ENCODE measurements at places on chromosomes 11 and 22.

- no peak for DNase-seq
Measured at GRCh38 chr22:43467216-43467940, 55.6 kb downstream of the MPPED1 start.

DNA sequence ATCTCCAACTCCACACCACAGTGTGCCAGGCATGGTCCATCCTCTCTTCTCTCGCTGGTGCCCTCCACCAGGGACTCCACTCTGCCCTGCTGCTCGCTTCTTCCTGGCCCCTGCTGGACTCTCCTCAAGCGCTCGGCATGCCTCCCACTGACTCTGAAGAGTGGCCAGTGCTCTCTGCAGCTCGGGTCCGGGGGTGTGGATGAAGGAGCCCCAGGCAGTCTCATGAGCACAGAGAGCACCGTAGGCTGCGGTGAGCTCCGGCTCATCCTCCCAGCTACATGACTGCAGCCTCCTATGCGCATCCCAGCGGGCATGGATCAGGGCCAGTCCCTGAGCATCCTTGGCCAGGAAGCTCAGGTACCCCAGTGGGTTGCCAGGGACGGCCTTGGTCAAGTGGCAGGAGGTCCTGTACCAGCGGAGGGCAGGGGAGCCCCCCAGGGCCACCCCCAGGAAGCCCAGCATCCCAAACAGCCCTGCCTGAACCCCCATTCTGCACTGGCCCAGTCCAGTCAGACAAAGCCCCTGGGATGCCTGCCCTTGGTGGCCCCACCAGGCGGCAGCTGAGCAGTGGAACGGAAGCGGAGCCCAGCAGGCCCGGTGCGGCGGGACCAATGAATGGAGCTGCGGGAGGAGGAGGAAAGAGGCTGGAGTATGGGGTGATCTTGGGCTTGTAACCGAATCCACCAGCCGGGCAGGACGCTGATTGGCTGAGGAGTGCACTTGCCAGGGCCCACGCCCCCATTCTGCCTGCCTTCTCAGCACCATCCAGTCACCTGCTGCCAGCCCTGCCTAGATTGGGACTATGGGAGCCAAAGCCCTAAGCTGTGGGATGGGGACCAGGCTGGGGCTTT lies at the start of gene PLA2G3:
PLA2G3 (minus strand) TSS at position 643 of the 851 bp plus-strand sequence; CDS start at position 489, 154 bp downstream.
- no peak for DNase-seq

GRCh38 chr22:49756201-49756600 lies 71.5 kb downstream of the BRD1 start:
- DNase-seq, result no peak

- DNase-seq, result no peak
Measured at GRCh38 chr11:134341805-134342571, 10.2 kb downstream of the GLB1L2 start.

DNA sequence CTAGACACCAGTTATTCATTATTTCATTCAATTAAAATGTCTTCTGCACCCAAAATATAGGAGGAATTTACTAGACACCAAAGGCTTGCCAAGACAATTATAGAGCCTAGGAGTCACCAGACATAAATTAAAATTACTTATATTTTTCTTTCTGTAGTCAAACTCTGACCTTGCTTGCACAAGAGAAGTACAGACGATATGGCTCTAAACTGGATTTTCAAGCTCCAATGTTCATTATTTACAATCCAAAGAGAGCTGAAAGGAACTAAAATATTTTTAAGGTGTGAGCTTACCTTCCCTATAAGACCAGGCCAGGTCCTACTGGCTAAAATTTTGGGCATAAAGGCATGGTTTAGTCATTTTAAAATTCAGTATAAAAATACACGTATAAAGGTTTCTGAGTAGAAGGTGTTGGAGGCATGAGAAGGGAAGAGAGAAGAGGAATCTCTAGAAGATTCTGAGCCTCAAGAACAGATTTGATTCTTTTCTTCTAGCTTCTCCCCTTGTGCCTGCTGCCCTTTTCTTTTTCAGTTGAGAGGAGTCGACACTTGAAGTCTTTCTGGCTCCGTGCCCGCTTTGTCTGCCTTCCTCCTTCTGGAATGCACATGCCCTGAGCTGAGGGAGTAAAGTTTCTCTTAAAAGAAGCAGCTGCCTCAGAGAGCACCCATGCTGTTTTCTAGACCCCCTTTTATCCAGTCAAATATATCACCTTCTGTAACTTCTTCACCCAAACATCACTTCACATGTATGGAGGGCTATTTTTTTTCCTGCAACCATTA lies 13.5 kb downstream of the C11orf97 start:
- no peak for DNase-seq

- no peak for DNase-seq
Measured at GRCh38 chr22:37187891-37188761, at the start of gene C1QTNF6. Gene C1QTNF6 (minus strand): TSS chr22:37188247. CDS start chr22:37188213, 34 bp downstream.

DNA sequence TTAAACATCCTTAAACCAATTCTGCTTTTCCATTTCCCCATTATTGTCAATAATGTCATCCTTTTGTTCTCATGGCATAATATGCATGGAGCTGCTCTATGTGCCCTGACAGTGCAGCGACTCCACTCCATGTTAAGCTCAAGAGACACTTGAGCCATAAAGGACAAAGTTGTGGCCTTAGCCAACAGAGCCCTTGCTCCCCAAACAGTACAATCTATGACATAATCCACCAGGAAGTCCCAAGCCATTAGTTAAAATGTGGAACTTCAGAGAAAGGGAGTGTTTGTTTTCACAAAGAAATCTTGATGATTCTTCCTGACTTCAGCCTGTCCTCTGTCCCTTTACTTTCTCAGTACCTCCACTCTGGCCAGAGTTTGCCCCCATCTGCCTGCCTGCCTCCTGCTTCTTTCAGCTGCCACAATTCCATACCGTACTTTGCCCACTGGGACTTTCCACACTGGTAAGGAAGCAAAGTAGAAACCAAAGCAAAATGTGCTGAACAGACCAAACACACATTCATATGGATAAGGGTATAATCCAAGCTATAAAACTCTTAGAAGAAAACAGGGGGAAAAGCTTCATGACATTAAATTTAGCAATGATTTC lies 46.3 kb upstream of the ZC3H12C start:
- DNase-seq, result no peak

- DNase-seq, result no peak
Measured at GRCh38 chr11:73152861-73153483, 10.9 kb upstream of the FCHSD2 start.

- DNase-seq, result no peak
Measured at GRCh38 chr22:23054531-23055257, 15.6 kb upstream of the GNAZ start.

- no peak for DNase-seq
Measured at GRCh38 chr22:17483688-17484372, 79.5 kb upstream of the SLC25A18 start.

DNA sequence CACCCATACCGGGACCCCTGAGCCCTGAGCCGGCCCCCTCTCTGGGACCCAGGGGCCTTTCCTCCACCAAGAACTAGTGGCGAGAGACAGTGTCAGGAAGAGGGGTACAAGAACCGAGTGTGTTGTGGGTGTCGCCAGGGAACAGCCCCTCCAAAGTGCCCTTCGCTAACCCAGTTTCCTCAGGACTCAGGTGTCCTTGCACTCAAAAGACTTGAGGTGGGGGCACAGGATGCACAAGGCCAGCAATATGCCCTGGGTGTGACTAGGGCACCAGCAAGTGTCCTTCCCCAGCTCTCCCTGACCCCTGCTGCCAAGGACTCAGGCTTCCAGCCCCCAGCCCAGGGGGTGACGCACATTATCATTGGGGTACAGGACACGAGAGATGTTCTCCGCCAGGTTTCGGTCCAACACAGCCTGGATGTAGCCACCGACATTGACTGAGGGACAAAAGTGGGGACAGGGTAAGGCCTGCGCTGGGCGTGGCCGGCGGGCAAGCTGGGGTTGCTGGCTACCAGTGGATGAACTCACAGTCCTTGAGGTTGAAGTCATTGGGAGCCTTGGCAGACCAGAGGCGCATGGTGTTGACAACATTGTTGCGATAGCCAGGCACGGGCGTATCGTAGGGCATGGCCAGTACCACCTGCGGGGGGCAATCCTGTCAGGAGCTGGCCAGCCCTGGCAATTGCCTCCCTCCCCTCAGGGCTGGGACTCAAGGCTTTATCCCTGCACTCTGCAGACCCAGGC lies 4.7 kb downstream of the PYGM start:
- DNase-seq, result no peak

DNA sequence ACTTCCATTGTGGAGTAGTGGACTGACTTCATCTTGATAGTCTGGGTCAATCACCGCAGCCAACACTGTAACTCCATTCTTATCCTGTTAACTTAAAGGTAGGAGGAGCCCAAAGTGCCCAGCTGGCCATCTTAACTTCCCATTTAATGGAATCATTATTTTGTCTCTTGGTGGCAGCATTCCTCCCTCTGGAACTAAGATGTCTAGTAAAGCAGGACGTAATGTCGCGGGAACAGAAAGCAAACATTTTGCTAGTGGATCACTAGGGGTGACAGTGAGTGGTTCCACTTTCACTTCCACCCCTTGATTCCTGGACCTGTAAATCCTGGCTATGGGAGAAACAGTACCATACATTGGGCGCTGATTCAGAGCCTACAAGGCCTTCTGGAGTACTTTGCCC lies 71.4 kb downstream of the GAB4 start:
- no peak for DNase-seq

DNA sequence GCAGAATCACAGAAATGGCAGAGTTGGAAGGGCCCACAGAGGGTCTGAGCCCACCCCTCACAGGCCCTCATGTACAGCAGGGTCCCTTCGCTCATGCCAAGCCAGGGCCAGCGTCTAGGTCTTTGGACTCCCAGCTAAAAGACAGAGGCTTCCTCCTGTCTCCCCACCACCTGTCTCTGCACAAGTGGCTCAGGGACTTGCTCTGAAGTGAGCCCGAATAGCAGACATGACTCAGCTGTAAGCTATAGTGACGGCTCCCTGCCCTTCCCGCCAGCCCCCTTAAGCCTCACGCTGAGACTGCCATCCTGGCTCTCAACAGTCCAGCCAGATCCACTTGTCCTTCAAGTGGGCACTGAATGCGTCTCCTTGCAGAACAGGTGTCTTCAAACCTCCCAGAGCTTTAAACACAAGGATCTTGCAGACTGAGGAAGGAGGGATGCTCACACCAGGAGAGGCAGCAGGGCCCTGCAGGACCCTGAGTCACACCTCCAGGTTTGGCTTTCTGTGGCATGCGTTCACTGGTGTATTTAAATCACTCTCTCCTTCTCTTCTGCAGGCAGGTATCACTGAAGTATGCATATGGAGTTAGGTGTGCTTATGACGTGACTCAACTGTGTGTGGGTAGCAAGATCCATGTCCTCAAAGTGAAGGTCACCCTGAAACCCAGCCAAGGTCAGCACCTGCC lies 154.9 kb downstream of the CACNA1I start:
- DNase-seq, result no peak

Measured in activated naive CD4-positive, alpha-beta T cell (primary cell).